ENCODE measurements at places on chromosomes 3 and 15. TPM values are rescaled to one million over a fixed set of nuclear protein-coding genes. Genes with fewer than 3 reads are reported as not detected.

The ZBTB38 gene
- total RNA-seq: 152 TPM

The GABRA5 gene
- total RNA-seq: not detected

The GOLGA6D gene
- total RNA-seq: not detected

The APBA2 gene
- not detected for total RNA-seq

The MAGI1 gene
- total RNA-seq: 7.6 TPM

The GPD1L gene
- 46.2 TPM for total RNA-seq

The GOLGA6A gene
- total RNA-seq: 0.58 TPM

The PARP15 gene
- total RNA-seq: 2.3 TPM

The CLDN1 gene
- total RNA-seq: 15.1 TPM

The CHP1 gene
- 57.4 TPM for total RNA-seq

The NUP210 gene
- total RNA-seq: 9.5 TPM

The SUMF1 gene
- 25.6 TPM for total RNA-seq
